Activated B cell treated with CpG ODN at 0.5 μM for 24 hours (primary cell): ENCODE measurements at places on chromosomes 11 and 22. TPM values are rescaled to one million over a fixed set of nuclear protein-coding genes. Genes with fewer than 3 reads are reported as not detected.

The CACNA1I gene
- total RNA-seq = not detected in 2 replicates

The SYCE3 gene
- not detected in 2 replicates for total RNA-seq

The SELENOH gene
- total RNA-seq = 210 and 224 TPM in 2 replicates

The HORMAD2 gene
- total RNA-seq = not detected in 2 replicates

The HTR3B gene
- total RNA-seq = 0.10 and 0.22 TPM in 2 replicates

The DDIAS gene
- total RNA-seq = 4.4 and 4.7 TPM in 2 replicates

The OR52A1 gene
- total RNA-seq = not detected in 2 replicates

The C1QTNF4 gene
- total RNA-seq = not detected in 2 replicates

The ART1 gene
- not detected in 2 replicates for total RNA-seq

The PNPLA3 gene
- total RNA-seq = 0.33 TPM in 1 of 2 replicates, not detected in the other

The TTC28 gene
- total RNA-seq = 6.2 and 7.9 TPM in 2 replicates

The FOLR2 gene
- total RNA-seq = 0.67 and 0.76 TPM in 2 replicates

The MUC2 gene
- not detected in 2 replicates for total RNA-seq

The FXYD6 gene
- total RNA-seq = not detected in 2 replicates

The KRTAP5-7 gene
- 0.24 and 0.49 TPM in 2 replicates for total RNA-seq

The AKIP1 gene
- 7.1 and 9.0 TPM in 2 replicates for total RNA-seq

The OR5B21 gene
- 0.60 and 0.71 TPM in 2 replicates for total RNA-seq

The SYT7 gene
- not detected in 2 replicates for total RNA-seq

The LBHD1 gene
- total RNA-seq = 19.1 and 24.9 TPM in 2 replicates

The CD6 gene
- 6.7 and 12.0 TPM in 2 replicates for total RNA-seq

The TUB gene
- total RNA-seq = not detected in 2 replicates

The IGSF22 gene
- 0.17 and 1.4 TPM in 2 replicates for total RNA-seq

The SLC22A9 gene
- not detected in 2 replicates for total RNA-seq

The MRGPRX4 gene
- total RNA-seq = not detected in 2 replicates

The SHANK3 gene
- not detected in 2 replicates for total RNA-seq

The BTG4 gene
- not detected in 2 replicates for total RNA-seq

The PLEKHB1 gene
- total RNA-seq = 5.0 and 5.6 TPM in 2 replicates

The PLAAT3 gene
- 0.82 and 1.2 TPM in 2 replicates for total RNA-seq

The UBQLNL gene
- total RNA-seq = 0.29 and 0.34 TPM in 2 replicates

The IGLL1 gene
- not detected in 2 replicates for total RNA-seq

The CCDC90B gene
- 25.8 and 29.2 TPM in 2 replicates for total RNA-seq

The CD3D gene
- total RNA-seq = 1.8 TPM in 1 of 2 replicates, not detected in the other

The OR56A1 gene
- total RNA-seq = not detected in 2 replicates

The DTX4 gene
- 24.2 TPM in 2 replicates for total RNA-seq

The MDK gene
- total RNA-seq = 0.55 and 0.78 TPM in 2 replicates

The ADAMTS15 gene
- total RNA-seq = not detected in 2 replicates

The TSPAN18 gene
- 2.8 and 3.0 TPM in 2 replicates for total RNA-seq

The POLR3H gene
- total RNA-seq = 39.0 and 43.9 TPM in 2 replicates

The CDC42BPG gene
- total RNA-seq = 2.2 and 3.7 TPM in 2 replicates
